NCI-H748 treated with DMSO at 0.1 percent for 48 hours (cell line): ENCODE measurements at places on chromosomes 3 and 15.

DNA sequence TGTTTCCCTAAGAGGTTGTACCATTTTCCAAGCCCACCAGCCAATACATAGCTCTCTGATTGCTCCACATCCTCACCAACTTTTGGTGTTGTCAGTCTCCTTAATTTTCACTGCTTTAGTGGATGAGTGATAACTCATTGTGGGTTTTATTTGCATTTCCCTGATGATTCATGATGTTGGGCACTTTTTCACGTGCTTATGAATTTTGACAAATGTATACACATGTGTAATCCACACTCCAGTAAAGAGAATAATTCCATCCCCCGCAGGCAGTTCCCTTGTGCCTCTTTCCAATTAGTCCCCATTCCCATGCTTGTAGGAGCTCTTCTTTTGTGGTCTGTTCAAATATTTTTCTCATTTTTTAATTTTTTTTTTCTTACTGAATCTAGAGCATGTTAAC lies 52.4 kb downstream of the ANP32A start:
- DNase-seq: no peak

DNA sequence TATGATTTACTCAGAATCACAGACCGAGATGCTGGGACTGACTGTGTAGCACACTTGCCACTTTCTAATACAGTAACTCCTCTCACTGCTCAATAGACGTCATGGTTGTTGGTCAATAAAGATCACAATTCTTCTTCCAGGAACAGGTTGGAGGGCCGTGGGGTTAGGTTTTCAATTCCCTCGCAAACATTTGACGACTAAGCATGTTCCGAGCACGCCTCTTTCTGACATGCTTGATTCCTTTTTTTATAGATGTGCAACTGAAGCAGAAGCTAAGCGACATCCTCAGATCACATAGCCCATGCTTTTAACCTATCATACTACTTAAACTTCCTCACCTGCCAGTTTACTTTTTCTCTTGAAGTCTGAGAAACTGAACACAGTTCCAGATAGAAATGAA lies 61.0 kb downstream of the GRM7 start:
- no peak for DNase-seq

DNA sequence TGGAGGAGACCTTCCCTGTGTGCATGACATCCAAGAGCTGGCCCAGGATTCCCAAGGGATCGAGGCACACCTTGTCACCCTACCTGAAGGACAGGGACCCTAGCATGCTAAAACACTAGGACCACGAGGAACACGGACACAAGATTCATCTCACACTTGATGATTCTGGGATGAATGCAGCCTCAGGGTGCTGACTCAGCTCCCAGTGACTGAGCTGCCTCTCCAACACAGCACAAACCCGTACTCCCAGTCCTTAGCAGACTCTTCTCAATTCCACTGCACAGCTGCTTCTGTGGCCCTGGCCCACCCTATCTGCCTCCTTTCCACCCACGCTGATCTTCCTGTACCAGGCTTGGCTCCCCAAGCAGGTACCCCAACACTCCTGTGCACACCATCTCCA lies 9.1 kb upstream of the OXTR start:
- no peak for DNase-seq

DNA sequence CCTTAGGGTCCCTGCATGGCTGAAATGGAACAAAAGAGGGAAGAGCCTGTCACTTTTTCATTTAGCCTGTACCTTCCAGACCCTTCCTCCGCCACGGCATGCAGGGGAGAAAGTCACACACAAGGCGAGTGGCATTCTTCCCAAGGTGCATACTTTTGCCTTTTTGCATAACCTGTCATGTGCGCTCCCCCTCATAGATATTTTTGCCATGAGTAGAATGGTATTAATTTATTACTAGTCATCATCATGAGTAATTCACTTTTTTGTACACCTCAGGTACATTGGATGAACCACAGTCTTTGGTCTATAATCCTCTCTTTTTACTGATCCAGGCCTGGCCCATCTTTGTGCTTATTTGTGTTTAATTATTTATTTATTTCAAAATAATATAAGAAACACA lies 8.9 kb upstream of the BUB1B start:
- no peak for DNase-seq

GRCh38 chr15:59830873-59831272 lies 141.8 kb upstream of the BNIP2 start:
- DNase-seq: no peak

- no peak for DNase-seq
Observed at GRCh38 chr3:36786921-36787890, 22.9 kb upstream of the DCLK3 start.

- DNase-seq: no peak
Observed at GRCh38 chr3:14323401-14324223, 78.8 kb upstream of the SLC6A6 start.

DNA sequence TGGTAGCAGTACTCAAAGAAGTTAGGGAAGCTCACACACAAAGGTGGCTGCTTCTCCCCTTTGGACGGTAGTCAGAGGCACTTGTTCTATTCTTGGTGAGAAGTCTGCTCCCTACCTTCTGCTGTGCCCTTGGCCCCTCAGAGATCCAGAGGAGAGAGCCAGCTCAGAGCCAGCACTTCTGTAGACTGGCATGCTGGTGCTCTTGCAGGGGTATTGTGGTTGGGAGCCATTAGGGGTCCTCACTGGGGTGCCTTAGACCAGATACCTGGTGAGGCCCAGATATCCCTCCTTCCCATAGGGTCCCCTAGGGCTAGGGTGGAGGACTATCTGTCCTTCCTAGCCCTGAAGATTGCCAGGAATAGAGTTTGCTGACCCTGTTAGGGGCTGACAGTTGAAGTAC lies 140.6 kb downstream of the EEFSEC start:
- no peak for DNase-seq

DNA sequence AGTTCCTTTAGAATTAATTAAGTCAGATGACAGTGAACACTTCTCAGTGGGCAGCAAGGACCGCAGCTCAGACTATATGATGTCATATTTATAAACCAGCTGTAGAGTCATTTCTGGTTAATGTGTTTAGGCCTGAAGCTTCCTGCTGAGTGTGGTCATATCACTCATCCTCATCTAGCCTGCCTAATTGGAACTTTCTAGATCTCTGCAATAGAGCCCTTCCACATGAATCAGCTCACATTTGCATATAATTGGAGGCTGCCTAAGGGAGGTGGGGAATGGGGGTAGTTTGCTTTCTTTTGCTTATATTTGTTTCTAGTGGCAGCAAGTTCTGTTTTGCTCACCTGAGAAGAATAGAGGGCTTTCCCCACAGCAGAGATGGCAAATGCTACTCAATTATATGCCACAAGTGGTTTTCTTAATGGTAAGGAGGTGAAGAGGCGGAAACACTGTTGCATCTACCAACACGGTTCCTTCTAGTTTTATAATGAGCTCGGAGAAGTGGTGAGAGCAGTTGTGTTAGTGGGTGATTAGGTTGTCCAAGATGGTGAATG lies 148.1 kb downstream of the KLHL25 start:
- no peak for DNase-seq

DNA sequence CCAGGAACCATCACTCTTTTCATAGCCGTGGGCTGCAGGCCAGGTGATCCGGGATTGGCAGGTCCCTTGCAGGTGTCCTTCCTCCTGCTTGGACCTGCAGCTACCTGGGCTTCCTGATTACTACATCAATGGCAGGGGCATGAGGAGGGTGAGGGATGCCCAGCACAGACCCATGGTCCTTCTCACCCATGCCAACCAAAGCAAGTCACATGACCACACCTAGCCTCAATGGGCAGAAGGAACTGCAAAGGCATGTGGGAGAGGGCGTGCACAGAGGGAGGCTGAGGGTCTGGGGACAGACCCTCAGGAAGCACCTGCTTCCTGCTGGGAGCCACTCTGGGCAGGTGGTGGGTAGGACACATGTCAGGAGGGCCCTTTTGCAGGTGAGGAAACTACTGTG lies 105.2 kb downstream of the NUP210 start:
- DNase-seq: no peak

- no peak for DNase-seq
Observed at GRCh38 chr15:56869573-56869972, 48.9 kb upstream of the TCF12 start.

GRCh38 chr3:50396502-50396901 lies 37.2 kb upstream of the TMEM115 start:
- no peak for DNase-seq

DNA sequence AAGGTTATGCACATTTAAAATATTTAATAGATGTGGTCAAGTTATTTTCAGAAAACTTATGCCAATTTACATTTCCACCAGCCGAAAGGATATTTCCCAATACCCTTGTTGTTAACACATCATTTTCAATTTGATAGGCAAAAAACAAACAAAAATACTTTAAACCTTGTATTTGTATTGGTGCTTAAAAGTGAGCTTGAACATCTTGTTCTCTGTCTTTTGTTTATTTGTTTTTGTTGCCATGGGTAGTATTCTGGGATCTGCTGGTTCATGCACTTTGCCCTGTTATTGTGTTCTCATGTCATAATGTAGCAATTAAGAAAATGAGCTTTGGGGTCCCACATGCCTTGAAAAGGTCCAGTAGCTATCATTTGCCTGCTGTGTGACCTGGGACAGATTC lies 191.4 kb downstream of the LRTM1 start:
- DNase-seq: no peak

DNA sequence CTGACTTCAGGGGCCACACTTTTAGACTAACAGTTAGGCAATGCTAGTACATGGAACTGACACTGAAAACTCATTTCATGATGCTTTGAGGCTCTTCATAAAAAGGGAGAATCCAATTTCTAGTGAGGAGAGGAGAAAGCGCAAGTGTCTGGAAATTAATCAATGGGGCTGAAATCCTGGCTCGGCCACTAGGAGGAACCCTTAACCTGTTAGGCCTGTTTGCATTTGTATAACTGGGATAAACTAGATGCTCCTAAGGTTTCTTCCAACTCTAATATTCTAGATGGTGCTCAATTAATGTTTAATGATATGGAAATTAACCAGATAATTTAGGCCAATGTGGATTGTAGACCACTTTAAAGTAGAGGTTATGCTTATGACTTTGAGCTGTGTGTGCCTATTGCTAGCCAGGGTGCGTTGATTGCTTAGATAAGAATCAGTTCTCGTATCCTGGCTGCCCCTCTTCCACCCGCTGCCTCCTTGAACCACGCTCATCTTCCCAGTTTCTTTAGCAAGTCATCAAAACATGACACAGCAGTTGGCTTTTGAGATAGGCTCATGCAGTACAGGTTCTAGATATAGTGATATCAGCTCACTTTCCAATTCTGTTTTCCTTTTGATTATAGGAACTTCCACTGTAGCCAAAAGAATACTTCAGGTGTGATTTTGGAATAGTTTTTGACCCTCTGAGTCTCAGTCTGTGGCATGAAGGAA lies 16.8 kb upstream of the CRBN start:
- no peak for DNase-seq

DNA sequence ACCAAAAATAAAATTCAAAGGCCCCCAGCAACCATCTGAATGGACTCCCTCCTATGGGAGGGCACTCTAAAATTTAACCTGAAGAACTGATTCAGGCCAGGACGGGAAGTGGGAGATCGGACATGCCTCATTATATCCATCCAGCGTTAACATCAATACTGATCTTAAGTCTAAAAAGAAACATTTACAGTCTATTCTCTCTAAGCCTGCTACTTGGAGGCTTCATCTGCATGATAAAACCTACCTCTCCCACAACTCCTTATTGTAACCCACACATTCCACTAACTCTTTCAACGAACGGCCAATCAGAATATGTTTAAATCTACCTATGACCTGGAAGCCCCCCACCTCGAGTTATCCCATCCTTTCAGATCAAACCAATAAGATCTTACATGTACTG lies 68.4 kb downstream of the HERC1 start:
- DNase-seq: no peak

DNA sequence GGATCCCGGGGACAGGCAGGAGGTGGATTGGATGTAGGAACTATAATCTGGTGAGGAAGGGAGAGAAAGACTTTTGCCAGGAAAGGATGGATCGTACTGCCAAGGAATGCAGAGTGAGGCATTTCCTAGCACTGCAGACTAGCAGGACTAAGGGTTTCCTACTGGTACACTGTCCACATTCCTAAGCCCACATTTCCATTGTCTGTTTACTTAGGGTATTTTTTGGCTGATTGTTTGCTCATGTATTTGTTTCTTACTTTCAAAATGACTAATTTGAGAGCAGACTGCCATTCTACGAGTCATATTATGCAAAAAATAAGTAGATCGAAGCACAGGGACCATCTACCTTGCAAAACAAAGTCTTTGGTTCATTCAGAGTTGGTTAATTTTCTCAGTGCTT lies 1029.5 kb upstream of the NR2F2 start:
- DNase-seq: no peak

- DNase-seq: no peak
Observed at GRCh38 chr3:117928836-117929235, 1105.8 kb downstream of the IGSF11 start.

- DNase-seq: no peak
Observed at GRCh38 chr15:94671858-94672532, 440.6 kb downstream of the MCTP2 start.

DNA sequence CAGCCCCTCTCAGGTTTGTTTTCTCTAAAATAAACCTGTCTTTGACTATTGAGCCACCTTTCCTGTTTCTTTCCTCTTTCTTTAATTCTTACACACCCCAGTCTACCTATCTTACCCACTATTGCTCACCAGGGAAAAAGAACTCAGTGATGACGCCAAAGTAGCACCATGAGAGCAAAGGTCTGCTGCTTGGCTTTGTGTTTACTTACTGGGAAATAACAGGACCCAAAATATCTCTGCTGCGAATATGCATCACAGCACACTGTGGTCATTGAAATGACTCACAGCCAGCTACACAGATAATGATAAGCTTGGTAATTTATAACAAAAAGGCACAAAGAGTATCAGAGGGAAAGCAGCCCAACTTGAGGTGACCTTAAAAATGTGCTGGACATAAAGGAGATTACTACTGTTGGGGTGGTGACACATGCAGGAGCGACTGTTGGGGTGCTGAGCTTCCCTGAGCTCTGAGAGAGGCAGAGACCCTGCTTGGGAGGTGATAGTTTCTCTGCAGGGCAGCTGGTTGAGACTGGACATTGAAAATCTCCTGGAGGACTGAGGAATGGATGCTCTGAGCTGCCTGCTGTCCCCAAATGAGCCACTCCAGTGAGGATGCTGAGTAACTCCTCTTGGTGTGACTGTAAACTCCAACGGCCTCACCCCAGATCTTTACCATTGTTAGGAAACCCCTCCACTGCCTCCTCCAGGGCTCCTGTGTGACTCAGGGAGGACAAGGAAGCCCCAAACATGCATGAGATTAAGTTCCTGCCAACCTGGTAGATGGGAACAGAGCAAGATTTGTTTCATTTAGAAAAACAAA lies 14.5 kb downstream of the EFCAB12 start:
- DNase-seq: no peak

- DNase-seq: no peak
Observed at GRCh38 chr15:72222393-72222792, 8.6 kb downstream of the PKM start.
